Astrocyte (in vitro differentiated cells and primary cell): ENCODE measurements at places on chromosomes 1 and 21.

DNA sequence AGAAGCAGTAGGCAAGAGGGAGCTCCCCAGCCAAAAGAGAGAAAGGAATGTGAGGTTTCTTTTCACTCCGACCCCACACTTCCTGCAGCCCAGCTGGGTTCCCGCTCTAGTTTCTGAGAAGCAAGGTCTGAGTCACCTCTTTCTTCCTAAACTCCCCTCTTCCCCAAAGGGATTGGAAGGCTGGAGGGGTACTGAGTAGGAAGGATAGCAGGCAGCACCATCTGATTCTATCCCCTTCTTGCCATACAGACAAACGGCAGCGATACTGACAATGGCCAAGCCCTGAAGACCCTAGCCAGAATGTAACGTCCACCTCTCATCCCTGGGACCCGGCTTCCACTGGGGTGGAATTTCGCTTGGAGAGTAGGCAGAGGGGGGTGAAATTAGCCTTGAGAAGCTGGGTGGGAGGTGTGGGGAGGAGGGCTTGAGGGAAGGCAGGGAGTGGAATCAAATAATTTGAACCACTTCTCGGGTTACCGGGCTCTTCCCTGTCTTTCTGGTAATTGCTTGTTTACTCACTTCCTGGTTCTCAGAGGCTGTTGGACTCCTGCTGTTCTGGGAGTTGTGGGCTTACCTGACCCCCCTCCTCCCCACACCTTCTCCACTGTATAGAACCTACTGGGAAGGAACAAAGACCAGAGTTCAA is 13.2 kb downstream of the IER5 start:
- peak; percentile 75 for DNase-seq

GRCh38 chr1:228735871-228736586 is 750 bp downstream of the RHOU start:
- DNase-seq, result no peak

DNA sequence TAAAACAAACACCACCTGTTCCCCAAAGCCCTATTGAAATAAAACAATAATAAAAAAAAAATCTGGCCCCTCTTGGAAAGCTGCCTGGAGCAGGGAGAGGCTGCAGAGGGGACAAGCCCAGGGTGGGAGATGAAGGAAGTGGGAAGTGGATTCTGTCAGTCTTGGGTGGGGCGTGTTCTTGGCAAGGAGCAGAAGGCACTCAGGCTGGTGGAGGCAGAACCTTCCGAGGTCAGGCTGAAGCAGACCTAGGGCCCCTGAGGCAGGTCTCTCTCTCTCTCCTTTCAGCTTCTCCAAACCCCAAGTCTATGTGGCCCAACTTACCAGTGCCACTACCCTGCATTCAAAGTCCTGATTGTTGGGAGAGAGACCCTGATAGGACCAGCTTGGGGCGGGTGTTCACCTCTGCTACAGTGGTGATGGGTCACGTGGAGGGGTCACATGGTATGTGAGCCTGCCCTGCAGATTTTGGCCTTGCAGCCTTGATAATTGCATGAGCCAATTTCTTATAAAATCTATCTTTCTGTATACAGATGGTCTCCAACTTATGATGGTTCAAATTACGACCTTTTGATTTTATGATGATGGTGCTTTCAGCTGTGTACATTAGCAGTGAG is 145.4 kb upstream of the C1orf174 start:
- DNase-seq, result no peak

DNA sequence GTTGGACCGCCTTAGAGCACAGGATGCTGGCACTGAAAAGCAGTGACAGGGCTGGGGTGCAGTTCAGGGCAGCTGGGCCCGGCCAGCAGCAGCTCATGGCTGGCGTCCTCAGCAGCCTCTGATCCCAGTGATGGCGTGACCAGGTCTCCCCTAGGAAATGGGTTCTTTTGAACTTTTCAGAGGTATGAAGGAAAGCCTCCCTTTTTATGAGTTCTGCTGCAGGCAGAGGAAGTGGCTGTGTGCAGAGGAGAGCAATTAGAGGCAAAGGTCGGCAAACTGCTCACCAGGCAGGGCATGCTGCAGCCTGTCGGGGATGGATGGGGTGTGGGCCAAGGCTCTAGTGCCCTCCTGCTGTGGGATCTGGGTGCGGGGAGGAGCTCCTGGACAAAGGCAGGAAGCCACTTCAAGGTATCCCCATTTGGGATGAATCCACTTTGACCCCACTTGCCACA is 45.6 kb upstream of the RAB4A start:
- DNase-seq, result no peak

DNA sequence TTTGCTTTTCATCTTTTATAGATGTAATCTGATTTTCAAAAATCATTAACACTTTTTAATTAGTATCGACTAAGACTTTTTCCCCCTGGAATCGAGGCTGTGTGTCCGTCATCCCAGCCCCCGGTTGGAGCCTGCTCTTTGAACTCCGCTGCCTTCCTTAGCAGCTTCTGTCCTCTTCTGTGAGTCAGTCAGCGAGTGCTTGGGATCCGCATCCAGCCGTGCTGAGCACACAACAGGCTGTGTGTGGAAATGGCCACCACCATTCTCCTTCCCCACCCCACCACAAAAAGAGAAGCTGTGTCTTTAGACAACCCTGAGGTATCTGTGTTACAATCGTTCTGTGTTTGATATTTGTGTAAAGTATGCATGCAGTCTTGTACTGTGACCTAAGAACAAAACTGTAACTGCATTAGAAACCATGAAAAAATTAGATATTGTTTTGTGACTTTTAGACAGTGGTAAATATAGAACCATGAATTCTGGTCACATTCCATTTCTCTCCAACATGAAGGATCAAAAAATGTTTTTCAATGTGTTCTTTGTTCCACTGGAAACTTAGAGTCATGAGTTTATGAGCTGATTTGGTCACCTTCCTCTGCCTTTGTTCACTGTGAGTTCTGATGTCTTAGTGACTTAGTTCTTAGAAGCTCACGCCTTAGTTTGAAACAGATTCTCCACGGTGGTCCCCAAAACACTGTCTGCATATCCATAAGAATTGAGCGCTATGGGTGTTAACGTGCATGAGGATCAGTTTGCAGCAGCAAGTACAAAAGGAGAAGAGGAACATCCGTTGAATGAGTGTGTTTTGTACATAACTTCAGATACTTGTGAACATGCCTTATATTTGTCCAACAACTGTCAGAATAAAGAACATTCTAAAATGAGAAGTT is 64.7 kb downstream of the VPS26C start:
- no peak for DNase-seq

- no peak for DNase-seq
Observed at GRCh38 chr21:45829668-45830067, 151.9 kb upstream of the COL6A1 start.

- no peak for DNase-seq
Observed at GRCh38 chr21:34924771-34925419, 124.2 kb downstream of the RUNX1 start.

DNA sequence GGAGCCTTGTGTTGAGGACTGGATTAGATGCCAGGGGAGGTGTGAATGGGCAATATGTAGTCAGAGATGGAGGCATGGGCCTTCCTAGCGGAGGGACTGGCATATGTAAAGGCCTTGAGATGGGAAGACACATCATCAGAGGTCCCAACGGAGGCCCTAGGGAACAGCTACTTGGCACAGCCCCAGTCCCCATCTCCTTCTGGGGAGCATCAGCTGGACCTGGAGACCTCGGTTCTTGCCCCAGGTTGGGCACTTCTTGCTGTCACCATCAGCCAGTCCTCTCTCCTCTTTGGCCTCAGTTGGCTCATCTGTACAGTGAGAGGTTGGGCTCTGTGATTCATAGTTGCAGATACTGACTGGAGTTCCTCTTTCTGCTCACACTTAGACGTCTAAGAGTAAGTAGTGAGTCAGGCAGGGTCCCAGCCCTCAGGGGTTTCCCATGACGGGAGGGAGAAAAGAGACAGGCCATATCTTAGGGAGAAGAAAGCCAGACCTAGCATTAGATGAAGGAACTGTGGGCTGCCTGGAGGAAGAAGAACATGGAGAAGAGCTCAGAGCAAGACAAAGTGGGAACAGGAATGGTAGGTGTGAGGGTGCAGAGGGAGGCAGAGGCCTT is 3.4 kb upstream of the MARCKSL1 start:
- DNase-seq, result peak; percentile 51

GRCh38 chr1:8477166-8477982 is 159.5 kb downstream of the SLC45A1 start:
- peak; percentile 79 for DNase-seq

- peak; percentile 38 for DNase-seq
Observed at GRCh38 chr21:39630827-39631226, 18.1 kb downstream of the B3GALT5 start.
